Stimulated activated CD4-positive, alpha-beta T cell treated with anti-CD3 and anti-CD28 coated beads, Interleukin-1b, Interleukin-23, amount 100 ng/mL, for 24 hours (primary cell): ENCODE measurements at places on chromosomes 7 and 10.

- no peak for DNase-seq
Measured at GRCh38 chr10:107614939-107615685, 450.6 kb upstream of the SORCS1 start.

GRCh38 chr7:87345962-87346371, 503 bp downstream of the CROT start:
- DNase-seq = no peak

DNA sequence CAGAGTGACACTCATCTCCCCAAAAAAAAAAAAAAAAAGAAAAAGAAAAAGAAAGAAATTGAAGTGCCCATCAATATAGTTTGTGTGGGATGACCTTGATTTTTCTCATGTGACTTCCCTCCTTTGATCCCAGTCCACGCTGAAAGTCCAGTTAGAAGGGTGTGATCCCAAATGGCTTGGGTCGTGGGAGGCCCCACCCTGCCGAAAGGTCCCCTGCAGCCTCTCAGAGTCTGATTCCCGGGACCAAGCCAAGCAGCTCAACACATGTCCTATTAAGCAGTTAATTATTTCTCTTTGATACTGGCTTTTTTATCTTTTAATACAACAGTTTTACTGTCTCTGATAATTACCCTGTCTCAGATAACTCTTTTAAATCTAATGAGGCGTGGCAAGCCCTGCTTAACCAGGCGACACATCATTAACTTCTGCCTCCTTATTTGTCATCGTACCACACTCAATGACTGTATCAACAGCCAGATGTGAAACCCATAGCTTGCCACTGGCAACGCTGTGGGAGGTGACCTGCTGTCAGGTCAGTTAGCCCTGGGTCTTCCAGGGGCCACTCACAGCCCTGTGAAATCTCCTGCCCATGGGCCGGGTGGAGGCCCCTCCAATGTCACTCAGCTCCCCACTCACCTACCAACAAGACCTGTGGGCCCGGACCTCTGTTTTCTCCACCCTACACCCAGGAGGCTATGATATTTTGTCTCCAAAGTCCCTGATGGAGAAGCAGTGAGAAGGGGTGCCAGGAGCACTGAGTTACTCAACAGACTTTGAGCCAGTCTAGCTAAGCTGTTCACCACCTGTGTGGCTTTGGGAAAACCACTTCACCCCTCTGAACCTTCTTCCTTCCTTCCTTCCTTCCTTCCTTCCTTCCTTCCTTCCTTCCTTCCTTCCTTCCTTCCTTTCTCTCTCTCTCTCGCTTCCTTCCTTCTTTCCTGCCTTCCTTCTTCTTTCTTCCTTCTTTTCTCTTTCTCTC, 110.0 kb upstream of the SFMBT2 start:
- no peak for DNase-seq

DNA sequence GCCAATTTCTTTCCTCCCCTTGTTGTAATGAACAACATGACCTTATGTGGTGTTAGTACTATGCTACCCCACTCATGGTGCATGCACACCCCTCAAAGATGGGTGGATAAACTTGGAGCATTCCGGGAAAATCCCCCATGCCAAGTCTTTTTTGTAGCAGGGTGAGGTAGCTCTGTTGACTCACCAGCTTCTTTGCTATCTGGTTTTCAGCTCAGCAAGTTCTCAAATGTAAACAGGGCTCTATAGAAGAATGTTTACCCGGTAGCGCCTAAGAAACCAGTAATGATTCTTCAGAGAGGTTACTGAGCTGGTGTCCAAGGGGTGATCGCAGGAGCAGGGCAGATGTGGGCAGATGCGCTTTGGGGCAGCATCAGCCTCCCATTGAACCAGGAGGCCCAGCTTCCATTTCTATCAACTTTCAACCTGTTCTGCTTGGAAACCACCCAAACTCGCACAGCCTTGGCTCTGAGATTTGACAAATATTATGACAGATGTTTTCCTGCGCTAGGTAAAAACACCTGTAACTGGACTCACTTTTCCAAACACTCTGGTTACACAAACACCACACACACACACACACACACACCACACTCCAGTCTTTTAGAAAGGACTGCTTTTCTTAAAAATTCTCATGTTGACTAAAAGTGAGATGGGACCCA, 87.8 kb downstream of the ZRANB1 start:
- DNase-seq = no peak

DNA sequence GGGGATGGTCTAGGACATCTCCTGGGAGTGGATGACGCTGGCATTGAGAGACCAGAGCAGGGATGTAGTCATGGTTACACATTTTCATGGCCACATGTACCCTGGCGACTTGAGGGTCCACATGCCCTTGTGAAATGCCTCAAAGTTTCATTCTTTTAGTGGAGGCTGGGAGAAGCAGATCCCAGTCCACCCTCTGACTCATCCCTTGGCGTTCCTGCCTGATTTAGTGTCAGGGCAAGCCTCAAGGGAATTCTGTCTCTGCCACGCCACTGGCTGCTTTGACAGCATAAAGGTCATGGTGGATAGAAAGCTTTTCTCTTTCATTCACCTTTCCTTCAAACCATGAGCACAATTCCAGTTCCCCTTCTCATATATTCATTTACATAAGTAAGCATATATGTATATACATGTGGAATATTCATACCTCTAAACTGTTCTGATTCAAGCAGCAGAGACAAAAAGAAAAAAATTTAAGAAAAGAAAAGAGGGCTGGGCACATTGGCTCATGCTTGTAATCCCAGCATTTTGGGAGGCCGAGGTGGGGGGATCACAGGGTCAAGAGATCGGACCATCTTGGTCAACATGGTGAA, 21.8 kb upstream of the KIF5B start:
- DNase-seq = no peak

DNA sequence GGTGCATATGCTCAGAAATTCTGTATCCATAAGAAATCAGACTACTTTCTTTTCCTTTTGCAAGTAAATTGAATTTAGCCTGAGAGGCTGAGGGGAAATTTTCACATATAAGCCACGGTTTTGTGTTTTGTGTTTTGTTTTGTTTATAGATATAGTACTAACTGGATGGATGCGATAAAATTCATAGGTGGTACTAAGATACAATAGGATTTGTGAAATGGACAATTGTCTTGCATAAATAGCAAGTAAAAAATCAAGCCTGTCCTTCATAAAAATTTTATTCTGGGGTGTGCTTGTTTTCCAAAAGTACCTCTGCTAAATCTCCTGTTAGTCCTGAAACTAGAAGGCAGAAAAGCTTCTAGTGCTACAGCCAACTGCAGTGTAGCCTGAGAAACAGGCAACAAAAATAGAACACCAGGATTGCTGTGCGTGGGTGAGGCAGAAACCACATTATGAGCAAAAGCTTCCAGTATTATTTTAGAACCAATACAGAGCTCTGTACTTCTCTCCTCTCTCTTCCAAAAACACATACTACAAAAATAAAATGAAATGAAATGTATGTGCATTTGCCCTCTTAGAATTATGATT, 634 bp upstream of the HDAC9 start:
- DNase-seq = no peak

- DNase-seq = no peak
Measured at GRCh38 chr10:93854975-93855374, 38.8 kb upstream of the SLC35G1 start.

DNA sequence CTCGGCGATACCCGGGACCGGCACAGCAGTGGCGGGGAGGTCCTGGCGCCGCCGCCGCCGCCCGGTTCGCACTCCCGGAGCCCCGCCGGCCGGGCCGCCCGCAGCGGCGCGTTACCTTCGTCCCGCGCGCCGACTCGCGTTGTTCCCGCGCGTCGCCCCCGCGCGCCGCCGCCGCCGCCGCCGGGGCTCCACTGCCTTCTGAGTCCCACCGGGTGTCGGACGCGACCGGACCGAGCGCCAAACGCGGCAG, at the start of gene EZH2:
EZH2 (minus strand) TSS at position 243 of the 250 bp plus-strand sequence. CDS start 36,993 bp downstream, outside the sequence.
- no peak for DNase-seq

GRCh38 chr7:3201306-3201705, 99.7 kb upstream of the SDK1 start:
- no peak for DNase-seq
